ENCODE measurements at places on chromosomes 6 and 20.

DNA sequence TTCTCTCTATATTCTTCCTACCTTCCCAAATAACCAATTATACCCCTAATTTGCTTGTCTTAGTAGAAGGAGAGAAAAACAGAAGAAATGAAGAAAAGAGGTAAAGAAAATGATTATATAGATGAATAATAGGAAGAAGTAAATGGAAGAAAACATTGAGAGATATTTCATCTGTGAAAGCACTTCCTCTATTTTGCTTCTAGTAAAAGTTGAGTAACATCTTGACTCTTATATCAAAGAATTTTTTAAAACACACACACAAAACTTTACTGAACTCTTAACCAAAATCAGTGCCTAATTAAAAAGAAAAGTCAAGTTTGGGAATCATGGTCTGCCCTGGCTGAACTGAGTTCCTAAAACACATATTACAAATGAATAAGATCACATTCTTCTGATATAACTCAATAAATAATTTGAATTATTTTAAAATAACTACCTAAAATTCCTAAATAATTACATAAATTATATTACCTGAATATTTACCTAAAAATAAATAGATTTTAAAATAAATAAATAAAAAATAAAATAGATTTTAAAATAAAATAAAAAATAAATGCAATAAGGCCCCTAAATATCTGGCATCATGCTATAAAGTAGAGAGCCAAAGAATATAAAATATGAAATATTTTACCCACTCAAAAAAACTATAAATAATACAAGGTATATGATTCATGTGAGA is 8.8 kb downstream of the SLC17A2 start:
- DNase-seq = no peak

DNA sequence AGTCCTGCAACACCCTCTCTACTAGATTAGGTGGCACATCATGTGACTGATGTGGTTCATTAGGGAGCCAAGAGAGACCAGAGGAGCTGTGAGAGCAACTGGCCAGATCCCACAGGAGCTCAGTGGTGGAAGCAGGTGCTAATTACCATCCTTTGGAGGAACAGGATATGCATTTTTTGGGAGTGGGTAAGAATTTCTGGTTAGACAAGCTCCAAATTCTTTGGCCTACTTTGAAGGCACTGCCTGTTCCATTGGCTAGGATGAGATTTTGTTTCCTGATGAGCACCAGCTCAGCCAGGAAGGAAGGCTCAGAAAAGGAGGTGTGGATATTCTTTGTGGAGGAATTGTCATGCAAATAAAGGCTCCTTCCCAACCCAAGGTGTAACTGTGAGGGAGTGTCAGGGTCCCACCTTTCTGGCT is 130.3 kb upstream of the BMP2 start:
- no peak for DNase-seq

DNA sequence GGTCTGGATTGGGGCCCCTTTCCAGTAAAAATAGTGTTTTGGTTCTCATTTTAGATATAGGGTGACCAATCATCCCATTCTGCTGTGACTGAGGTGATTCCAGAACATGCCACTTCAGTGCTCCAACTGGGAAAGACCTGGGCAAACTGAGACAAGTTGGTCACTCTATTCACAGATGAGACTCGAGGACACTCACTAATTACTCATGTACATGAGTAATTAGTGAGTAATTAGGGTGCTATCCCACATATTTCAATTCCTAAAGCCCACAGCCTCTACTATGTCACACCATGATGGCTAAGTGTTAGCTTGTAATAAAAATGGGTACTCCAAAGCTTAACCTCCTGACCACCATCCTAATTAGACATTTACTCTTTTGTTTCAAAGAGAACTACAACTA is 86.0 kb downstream of the CBLN4 start:
- no peak for DNase-seq

GRCh38 chr6:135311446-135312200 is 130.5 kb downstream of the MYB start:
- DNase-seq = peak; percentile 92

- no peak for DNase-seq
Measured at GRCh38 chr6:15735567-15736265, 72.9 kb upstream of the DTNBP1 start.

GRCh38 chr6:117917176-117917575 is 10.1 kb downstream of the SLC35F1 start:
- no peak for DNase-seq

DNA sequence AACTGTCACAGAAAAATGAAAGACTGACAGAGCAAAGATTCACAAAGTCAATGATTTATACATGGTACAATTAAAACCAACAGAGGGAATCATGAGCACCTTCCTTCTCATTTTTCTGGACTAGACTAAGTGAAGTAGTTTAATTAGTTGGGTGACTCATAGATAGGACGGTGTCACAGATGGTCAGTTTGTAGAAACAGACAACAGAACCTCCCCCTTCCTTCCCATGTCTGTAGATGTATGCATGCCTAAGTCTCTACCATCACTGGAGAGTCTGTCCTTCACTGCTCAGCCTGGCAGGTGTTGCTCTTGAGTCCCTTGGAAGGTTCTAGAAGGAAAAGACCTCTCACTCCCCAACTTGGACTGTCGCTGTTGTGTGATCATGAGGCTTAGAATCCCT is 75.4 kb upstream of the EEF1E1 start:
- no peak for DNase-seq

DNA sequence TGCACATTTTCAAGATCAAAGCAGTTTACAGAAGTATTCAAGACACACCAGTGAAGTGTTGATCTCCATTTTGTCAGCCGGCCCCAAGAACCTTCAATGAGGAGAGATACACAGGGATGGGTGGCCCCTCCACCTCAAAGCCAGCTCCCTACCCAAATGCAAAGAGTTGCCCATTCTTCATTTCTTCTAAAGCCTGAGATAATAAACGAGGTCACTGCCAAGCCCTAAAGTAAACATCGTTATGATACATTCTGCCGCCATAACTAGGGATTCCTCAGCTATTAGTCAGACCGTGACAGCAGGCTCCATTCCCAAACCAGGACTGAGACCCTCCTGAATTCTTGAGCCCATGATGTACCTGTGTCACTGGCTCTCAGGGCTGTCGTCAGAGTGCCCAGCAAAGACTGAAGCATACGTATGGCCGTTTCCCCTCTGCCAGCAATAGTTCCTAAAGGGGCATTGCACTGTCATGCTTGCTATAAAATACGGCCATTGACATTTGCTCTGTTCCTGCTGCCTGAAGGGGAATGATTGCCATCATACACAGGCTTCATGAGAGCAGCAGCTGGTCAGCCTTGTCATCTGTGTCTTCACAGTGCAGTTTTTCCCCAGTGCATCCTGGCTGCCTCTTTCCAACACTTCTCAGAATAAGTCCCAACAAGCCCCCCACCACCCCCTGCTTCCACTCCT is 41.7 kb downstream of the ISM1 start:
- DNase-seq = no peak

DNA sequence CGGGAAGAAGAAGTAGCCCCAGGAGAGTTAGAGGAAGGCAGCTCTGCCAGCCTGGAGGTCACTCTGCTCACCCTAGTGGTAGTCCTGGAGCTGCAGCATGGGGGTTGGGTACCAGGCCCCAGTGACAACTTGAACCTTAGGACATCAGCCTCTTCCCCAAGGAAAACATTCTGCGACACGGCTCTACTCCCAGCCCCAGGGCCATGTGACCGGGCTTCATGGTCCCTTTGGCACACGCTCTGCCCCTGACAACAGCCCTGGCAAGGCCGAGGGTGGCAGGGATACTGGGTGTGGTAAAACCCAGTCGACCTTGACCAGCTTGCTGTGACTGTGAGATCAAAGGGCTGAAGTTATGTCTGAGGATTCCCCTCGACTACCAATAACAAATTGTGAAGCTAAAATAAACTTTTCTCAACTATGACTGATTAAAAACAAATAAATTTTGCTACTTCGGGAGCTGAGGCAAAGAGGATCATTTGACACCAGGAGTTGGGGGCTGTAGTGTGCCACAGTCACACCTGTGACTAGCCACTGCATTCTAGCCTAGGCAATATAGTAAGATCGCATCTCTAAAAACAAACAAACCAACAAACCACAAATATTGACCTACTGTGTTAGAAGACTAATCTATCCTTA is 24.4 kb upstream of the ARID1B start:
- no peak for DNase-seq

DNA sequence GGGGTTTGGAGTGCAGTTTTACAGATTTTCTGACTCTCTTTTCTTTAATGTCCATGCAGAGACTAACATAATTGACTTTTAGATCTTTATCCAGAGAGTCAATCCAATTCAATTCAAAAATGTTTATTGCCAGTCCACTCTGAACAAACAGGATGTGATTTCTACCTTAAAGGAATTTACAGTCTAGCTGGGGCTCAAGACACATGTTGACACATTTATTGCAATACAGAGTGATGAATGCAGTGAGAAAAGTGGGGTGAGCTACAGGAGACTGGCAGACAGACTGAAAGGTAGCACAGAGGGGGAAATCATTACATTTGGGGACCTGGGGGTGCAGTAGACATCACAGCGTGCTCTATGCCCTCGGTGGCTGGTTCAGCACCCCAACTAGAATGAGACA is 193.9 kb downstream of the SLC24A3 start:
- no peak for DNase-seq

- DNase-seq = peak; percentile 2
Measured at GRCh38 chr6:148701375-148701774, 45.5 kb upstream of the UST start.

Measured in DMS79 (cell line).